ENCODE measurements at places on chromosomes 2 and 18.

DNA sequence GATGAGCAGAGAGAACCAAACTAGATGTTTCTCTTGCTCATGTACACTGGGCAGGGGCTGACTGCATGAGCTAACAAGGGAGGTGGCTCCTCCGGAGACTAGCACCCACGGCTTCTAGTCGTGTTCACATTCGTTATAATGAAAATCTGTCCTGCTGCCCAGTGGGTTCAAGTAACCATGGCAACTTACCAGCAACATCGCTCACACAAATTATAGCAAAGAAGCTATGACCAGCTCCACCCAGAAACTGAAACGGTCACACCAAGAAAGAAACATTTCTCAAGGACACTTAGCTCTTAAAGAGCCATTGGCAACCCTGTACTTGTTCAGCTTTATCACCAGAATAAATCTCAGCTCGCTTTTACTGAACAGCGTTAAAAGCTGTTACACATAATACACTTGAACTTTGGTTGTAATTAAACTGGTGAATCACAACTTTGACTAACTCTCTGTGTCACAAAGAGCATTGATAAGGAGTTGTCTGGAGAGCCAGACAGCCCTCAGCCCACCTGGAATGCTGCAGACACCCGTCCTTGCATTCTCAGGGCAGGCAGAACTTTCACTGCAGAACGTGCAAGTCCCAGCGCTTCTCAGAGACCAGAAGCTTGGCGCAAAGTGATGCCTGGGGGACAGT is 141.2 kb downstream of the PID1 start:
- DNase-seq = no peak

- no peak for DNase-seq
Measured at GRCh38 chr2:181836583-181836982, 54.9 kb upstream of the ITPRID2 start.

- no peak for DNase-seq
Measured at GRCh38 chr2:235418918-235419317, 74.9 kb upstream of the AGAP1 start.

DNA sequence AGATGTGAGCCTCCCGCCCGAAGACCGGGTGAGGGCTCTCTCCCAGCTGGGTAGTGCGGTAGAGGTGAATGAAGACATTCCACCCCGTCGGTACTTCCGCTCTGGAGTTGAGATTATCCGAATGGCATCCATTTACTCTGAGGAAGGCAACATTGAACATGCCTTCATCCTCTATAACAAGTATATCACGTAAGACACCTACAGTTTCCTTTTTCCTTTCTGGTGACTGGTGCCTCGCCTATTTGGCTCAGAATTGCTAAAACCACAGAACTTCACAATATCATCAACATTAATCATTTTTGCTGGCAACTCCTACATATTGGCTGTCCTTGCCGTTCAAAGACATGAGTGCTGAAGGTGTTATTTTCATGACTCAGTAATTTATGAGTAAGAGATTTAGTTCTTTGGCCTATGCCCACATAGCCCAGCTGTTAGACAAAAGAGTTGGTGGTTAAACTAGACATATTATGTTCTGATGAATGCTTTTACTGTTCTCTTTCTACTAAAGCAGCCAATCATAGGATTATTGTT is 2.2 kb downstream of the STAMBP start:
- DNase-seq = peak; percentile 25

- DNase-seq = no peak
Measured at GRCh38 chr18:21513292-21513691, 87.2 kb downstream of the ESCO1 start.

DNA sequence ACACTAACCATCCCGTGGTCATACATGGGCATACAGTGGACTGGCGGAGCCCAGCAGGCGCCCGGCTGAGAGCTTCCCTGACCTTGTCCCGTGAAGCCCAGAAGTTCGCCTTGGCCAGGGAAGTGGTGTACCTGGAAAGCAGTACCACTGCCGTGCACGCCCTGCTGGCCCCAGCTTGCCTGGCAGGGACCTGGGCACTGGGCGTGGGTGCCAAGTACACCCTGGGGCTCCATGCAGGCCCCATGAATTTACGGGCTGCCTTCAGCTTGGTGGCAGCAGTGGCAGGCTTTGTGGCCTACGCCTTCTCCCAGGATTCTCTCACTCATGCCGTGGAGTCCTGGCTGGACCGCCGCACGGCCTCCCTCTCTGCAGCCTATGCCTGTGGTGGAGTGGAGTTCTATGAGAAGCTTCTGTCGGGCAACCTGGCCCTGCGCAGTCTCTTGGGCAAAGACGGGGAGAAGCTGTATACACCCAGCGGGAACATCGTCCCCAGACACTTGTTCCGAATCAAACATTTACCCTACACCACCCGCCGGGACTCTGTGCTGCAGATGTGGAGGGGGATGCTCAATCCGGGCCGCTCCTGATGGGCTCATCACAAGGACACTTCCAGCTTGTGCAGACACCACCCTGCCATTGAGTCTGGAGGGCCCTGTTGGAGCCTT is 2.3 kb downstream of the TMEM177 start:
- DNase-seq = no peak

GRCh38 chr18:9354256-9354655 is 19.7 kb downstream of the TWSG1 start:
- no peak for DNase-seq

DNA sequence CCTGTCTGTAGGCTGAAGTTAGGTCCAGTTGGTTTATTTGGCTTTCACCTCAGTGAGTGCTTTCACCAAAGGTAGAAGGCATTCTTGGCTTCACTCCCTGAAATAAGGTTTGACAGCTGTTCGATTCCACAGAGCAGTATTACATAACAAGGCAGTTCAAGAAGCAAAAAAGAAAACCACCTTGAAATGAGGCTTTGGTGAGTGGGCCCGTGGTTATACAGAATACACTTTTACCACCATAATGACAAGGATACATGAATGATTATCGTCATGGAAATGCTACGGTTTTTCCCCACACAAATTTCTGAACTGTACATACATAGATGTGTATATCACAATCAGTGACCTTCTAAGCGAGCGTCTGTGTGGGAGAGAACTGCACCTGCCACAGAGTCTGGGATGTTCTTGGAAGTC is 80.0 kb upstream of the CHRNA1 start:
- DNase-seq = no peak

GRCh38 chr2:119407430-119408220 is 24.0 kb upstream of the TMEM37 start:
- peak; percentile 77 for DNase-seq

GRCh38 chr2:184598316-184599053 is at the start of gene ZNF804A:
ZNF804A (plus strand) TSS chr2:184598529; CDS start chr2:184598960, 431 bp downstream.
- peak; percentile 85 for DNase-seq

GRCh38 chr2:121489284-121489683 is 41.4 kb upstream of the RNU4ATAC start:
- DNase-seq = no peak

DNA sequence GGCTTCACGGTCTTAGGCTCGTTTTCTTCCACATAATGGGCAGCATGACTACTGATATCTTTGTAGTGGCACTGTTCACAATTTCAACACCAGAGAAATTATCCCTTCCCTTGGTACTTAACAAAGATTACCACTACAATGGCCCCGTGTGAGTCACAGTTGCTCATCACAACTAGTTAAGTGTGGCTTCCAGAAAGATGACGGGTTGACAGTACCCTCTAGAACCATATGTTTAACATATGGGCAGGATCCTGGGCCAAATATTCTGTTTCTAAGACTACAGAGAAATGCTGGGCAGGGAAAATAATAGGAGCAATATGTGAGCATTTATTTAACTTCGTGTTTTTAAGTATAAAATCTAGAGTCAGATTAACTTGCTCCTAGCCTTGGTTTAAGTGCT is 780.1 kb upstream of the LINC00305 start:
- no peak for DNase-seq

GRCh38 chr2:214649440-214650205 is 159.9 kb downstream of the BARD1 start:
- DNase-seq = no peak

DNA sequence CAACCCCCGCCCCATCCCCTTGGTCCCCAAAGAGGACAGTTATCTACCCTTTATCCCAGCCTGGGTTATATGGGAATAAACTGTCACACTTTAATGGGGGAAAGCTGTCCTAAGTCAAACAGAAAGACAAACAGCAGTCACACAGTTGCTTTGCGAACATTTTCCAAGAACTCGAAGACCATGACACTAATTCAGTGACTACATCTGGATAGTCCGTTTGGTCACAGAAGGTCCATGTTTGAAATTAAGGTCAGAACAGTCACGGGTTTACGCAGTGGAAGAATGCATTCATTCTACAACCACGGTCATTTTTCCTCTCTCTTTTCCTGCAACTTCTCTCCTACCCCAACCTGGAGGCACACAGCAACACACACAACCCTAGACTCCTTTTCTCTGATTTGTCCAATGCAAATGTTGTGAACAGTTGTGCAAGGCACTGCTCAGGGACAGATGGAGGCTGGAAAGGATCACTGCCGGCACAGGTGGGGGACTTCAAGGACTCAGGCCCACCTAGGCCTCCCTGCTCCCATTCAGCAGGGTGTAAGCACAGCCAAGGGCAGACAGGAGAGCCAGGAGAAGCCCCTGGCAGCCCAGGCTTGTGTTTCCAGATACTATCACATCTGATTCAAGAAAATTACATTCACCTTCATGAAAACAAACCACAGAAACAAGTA is 39.9 kb downstream of the ZNF516 start:
- DNase-seq = no peak

DNA sequence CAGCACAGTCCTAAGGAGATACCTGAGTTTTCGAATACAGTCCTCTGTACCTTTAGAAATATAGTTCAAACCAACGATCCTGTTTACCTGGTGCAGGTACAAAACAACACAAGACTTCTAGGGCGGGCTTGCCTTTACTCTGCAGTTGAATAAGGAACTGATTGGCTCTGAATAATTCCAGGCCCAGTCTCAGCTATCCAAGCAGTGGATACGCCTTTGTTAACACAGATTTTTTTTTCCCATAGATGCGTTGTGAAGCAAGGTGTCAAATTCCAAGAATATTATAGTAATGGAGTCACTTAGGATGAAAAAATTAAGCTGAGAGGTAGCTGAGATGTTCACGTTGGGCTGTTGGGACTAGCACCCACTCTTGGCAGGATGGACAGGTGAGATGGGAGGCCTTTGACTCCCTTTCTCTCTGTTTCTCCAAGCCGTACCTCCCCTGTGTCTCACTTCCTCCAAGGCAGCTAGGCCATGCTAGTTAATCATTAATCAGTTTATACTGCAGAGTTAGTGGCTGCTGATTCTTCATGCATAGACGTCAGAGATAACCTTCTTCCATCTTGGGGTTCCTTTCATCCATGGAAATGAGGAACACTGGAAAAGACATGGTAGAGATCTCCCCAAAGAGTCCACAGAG is 380.8 kb upstream of the ACVR2A start:
- DNase-seq = no peak

- no peak for DNase-seq
Measured at GRCh38 chr18:74947875-74948274, 261.1 kb downstream of the PTGR3 start.

DNA sequence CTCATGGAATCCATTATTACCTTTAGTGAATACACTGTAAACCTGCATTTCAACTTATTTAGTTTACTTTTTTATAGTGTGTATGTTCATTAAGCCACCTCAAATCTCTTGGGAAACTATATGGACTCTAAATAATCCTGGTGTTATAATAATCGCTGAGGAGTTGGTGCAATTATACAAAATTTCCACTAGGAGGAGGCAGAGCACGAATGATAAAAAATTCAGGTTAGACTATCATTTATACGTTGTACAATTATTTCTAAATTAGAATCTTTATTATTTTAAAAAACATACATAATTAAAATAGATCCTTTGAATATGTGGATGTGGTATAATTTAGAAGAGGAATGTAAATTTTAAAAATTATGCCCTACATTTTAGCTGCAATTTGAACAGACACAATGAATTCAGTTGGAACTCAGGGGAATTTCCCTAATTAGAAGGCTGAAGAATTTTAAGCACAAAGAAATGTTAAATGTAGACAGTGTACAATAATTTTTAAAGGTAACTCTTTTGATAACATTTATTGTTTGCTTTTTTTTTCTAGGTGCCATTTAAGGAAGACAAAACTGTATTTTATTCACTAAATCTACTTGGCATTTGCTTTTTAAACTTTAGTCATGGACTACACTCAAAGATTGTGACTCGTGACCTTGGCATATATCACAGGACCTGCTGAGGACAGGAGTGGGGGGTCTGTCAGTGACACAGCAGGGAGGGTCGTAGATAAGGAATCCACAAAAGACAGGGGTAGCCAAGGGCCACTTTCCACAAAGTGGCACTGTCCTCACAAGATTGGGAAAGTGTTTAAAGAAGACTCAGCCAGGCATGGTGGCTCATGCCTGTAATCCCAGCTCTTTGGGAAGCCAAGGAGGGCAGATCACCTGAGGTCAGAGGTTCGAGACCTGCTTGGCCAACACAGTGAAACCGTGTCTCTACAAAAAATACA is 45.5 kb downstream of the RAB12 start:
- DNase-seq = peak; percentile 65

DNA sequence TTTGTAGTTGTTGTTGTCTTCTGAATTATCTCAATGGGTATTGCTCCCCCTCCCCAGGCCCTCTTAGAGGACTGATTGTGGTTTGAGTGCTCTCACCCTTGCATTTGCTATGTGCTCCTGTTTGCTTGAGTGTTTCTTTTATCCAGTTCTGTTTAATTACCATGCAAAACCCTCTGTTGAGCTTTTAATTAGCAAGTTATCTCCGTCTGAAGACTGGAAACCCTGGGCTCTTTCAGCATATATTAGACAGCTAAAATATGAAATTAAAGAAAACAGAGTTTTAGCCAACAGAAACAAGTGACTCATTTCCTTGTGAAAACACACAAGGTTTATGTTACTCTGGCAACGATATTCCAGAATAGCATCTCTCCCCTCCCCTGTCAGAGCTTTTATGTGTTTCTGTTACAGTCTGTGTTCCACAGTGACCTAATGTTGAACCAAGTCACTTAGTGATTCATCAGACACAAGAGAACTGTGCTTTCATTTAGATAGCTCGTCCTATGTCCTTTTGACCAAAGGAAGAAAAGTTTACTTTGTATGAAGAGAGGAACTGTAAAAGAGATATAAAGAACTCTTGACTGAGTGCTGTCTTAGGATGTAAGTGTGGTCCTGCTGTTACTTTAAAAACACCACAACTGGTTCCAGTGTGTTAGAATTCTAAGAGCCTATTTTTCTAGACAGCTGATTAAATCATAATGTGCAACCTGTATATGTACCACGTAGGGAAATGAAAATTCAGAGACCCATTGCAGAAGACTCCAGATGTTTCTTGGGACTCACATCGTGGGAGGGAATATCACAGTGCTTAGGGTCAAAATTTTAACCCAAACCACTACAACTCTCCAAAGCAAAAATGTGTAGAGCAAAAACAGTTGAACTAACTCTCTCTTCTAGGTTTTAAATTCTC is 172.8 kb upstream of the RBMS1 start:
- no peak for DNase-seq

GRCh38 chr18:61334491-61334850 is 1.2 kb downstream of the CDH20 start:
- DNase-seq = no peak

- no peak for DNase-seq
Measured at GRCh38 chr2:196241175-196241574, 69.8 kb upstream of the STK17B start.

DNA sequence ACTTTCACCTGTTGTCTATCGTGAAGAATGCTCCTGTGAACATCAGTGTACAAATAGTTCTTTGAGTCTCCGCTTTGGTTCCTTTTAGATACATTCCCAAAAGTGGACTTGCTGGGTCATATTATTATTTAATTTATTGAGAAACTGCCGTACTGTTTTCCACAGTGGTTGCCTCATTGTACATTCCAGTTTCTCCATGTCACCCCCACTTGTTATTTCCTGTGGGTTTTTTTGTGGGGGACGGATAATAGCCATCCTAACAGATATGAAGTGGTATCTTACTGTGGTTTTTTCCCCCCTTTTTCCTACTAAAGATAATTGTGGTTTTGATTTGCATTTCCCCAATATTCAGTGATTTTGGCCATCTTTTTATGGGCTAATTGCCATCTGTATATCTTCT is 53.8 kb downstream of the SMCHD1 start:
- no peak for DNase-seq
